ENCODE measurements at places on chromosomes 16 and 17.

DNA sequence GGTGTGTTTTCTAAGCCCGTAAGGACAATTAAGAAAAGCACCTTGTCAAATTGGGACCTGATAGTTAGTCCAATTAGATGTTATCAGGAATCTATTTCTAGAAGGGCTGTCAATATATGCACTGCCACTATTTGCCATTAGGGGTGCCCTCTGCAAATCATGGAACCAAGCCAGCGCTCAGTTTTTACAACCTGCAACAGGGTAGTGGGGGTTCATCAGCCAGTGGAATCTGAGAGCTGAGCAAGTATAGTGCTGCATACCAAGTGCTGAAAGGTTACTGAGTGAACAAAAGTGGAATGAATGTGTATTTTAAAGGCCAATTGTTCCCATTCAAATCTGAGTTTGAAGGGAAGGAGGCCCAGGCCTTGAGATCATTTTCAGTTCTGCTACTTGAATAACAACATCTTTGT lies 10.4 kb downstream of the PRR11 start:
- peak; percentile 5 for DNase-seq

DNA sequence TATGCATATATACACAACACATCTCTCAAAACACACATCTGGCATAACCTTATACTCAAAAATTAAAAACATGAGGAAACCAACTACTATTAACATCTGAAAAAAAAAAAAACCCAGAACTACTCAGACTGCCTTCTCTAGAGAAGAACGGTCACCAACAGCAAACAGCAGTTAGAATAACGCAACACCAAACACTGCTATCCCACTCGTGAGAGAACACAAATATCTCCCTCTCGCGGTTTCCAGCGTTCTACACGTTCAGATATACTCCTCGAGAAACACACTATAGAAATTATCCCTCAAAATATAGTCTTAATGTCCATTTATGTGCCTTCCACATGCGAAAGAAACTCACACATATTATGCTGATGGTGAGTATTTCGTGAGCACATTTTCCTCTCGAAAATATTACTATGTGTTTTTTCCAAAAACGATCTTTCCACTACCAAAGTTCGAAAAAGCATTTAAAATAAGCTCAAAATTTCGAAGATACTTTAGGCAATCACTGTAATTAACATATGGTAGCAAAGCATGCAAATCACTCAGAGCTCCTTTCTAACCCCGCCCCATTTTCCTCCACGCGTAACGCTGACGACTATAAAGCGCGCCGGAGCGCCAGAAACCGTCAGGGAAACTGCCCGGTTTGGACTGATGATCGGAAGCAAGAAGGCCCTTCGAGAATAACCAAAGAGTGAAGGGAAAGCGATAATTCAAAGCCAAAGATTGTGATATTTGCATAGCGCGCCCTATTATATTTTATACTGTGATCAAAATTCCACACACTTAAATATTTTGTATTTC lies 60.1 kb downstream of the TEX14 start:
- peak; percentile 94 for DNase-seq

DNA sequence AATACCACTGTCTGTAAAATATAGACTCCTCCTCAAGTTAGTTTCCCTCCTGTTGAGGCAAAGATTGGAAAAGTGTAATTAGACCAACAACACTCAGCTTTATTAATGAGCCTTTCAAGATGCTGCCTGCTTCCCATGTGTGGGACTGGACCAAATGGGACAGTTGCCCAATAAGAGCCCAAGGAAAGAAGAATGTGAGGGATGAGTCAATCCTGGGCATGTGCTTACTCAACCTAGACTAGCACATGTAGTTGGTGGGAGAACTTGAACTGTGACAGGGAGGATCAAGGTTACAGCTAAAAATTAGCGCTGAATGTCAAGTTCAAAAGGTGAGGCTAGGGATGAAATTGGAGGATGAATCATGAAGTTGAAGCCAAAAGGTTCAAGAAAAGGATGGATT lies 435.5 kb downstream of the CA10 start:
- DNase-seq: no peak

DNA sequence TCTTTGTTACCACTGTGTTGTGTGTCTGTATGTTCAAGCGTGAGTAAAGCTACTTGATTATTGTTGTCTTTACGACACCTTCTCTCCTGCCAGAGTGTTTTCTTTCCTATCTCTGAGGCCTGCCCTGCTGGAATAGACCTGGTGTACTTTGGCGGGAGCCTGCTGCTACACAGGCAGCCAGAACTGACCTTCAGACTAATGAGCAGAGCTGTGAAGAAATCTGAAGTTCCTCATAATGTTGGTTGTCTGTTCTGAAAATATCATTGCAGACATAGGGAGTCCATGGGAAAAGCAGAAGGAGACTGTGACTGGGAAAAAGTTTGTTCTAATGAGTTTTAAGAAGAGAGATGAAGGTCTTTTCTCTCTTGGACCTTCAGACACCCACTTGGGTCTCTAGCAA lies 9.8 kb downstream of the RHOT1 start:
- DNase-seq: no peak

DNA sequence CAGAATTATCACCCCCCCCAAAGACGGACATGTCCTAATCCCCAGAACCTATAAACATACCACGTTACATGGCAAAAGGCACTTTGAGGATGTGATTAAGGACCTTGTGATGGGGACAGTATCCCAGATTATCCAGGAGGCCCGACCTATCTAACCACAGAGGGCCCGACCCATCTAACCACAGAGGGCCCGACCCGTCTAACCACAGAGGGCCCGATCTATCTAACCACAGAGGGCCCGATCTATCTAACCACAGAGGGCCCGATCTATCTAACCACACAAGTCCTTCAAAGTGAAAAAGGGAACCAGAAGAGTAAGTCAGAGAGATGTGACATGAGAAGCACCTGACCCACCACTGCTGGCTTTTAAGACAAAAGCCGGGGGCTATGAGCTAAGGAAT lies 56.8 kb downstream of the ANKFY1 start:
- no peak for DNase-seq

GRCh38 chr16:86090461-86091170 lies 191.7 kb downstream of the IRF8 start:
- DNase-seq: no peak

DNA sequence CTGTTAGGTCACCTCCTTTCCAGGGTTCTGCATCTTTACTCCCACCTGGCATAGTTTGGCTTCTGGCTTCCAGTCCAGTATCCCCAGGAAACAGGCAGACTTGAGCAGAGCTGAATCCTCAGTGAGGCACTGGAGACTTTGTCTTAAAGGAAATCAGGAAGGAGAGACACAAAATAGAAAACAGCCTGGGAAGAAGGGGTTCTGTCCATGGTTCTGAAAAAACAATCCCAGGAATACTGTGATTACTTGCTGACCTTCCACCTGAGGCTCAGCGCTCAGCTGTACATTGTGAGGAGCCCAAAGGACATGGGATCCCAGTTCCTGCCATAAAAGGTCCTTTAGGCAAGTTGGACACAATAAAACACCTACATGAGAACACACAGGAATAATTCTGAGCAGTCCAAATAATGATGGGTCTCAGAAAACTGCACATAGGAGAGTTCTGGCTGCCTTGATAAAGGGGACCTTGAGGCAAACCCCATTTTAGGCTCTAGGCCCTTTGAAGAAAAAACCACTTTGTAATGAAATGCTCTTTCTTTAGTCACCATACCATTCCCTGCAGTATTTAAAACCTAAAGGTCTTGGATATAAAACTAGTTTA lies 81.4 kb upstream of the CRHR1 start:
- DNase-seq: no peak

DNA sequence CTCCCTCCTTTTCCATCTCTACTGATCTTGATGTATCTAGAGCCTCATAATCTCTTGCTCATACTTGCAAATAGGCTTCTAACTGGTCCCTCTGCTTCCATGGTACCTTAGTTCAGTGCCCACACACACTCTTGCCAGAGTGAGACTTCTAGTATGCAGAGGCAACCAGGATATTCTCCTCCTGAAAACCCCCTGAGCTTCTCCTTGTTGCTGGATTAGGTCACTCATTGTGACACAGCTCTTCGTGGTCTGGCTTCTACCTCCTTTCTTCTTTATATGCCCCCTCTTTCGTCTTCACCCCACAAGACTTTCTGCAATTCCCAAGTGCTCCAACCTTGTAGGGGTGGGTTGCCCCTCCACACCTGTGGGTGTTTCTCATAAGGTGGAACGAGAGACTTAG lies 2.5 kb upstream of the FAM20A start:
- no peak for DNase-seq

DNA sequence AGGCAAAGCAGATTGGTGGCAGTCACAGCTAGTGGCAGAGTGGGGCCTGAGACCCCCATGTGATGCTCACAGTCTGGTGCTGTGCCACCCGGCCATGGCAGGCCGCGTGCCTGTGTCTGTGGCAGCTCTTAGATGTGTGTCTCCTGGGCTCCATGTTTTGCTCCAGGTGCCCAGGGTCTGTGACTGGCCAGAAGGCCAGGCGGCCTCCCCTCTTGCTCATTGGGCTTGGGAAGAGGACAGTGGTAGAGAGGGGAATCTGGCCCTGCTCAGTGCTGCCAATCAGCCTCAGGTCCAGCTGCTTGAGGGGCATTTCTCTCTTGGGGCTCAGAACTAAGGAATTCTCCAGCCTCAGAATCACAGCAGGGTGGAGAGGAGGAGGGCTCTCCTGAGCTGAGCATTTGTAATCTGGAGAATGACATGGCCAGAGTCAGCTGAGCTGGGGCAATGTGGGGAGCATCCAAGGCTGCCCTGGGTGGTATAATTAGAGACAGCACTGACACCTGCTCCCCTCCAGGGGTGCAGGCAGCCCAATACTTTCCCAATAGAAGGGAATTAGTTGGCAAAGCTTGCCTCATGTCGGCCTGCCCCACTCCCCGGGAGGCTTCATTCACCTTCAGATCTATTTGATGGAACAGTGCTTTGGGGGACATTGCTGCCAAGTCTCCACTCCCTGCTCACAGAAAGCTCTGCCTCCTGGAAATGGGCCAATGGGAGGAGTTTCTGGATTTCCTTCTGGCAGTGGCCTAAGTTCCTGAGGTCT lies 2.7 kb upstream of the LASP1NB start:
- no peak for DNase-seq

DNA sequence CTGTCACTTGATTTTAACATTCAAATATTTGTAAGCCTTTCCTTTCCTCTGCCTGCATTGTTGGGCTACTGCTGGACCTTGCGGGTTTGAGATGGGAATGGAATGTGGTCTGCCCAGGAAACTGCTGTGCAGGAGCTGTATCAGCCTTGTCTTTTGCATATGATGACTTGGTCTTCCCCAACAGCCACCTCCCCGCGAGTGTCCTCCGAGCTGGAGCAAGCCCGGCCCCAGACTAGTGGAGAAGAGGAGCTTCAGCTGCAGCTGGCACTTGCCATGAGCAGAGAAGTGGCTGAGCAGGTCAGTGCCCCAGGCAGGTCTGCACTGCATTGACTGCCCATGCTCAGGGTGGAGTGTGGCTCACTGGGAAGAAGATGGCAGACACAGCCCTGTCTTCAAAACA lies 52.8 kb downstream of the B9D1 start:
- DNase-seq: no peak

- DNase-seq: no peak
These were observed 943 bp downstream of the CNTROB start for GRCh38 chr17:7932949-7933348.

- DNase-seq: no peak
These were observed 12.8 kb downstream of the PECAM1 start for GRCh38 chr17:64377769-64378282.

DNA sequence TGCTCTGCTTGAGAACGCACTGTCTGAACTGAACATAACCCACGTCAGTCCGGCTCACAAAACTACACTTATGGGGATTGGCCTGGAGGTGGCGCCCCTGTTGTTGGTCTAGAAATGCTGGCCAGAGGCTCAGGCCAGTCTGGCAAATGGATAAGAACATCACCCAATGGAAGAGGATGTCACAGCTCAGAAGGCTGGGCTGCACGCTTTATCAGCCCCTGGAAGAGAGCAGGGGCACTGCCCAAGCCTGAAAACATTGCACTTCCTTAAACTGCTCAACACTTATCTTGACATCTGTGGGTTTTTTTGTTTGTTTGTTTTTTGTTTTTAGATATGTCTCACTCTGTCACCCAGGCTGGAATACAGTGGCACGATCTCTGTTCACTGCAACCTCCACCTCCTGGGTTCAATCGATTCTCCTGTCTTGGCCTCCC lies 24.8 kb upstream of the BPTF start:
- DNase-seq: no peak

GRCh38 chr16:28085389-28086171 lies 22.1 kb upstream of the GSG1L start:
- no peak for DNase-seq

- DNase-seq: no peak
These were observed 22.5 kb downstream of the DNAI2 start for GRCh38 chr17:74296548-74296936.

DNA sequence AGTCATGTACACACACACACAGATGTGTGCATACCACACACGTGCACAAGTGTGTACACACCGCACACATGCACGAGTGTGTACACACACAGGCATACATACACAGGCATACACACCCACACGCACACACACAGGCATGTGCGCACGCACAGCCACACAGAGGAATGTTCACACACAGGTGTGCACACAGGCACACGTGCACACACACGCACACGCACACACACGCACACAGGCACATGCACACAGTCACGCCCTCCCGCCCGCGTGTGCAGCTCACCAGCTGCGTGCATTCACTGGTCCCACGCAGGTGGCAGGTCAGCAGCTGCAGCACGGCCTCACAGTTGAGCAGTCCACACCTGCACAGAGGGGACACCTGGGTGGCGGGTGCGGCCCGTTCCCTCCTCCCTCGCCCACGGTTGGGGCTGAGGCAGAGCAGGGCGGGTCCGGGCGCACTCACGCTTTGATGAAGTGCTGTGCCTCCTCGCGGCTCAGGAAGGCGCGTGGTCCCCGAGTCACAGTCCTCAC lies 7.7 kb downstream of the TEPSIN start:
- DNase-seq: no peak

GRCh38 chr17:58415371-58416055 lies 1.8 kb downstream of the RNF43 start:
- DNase-seq: no peak

- DNase-seq: no peak
These were observed 5.2 kb downstream of the TBX4 start for GRCh38 chr17:61457226-61457983.

DNA sequence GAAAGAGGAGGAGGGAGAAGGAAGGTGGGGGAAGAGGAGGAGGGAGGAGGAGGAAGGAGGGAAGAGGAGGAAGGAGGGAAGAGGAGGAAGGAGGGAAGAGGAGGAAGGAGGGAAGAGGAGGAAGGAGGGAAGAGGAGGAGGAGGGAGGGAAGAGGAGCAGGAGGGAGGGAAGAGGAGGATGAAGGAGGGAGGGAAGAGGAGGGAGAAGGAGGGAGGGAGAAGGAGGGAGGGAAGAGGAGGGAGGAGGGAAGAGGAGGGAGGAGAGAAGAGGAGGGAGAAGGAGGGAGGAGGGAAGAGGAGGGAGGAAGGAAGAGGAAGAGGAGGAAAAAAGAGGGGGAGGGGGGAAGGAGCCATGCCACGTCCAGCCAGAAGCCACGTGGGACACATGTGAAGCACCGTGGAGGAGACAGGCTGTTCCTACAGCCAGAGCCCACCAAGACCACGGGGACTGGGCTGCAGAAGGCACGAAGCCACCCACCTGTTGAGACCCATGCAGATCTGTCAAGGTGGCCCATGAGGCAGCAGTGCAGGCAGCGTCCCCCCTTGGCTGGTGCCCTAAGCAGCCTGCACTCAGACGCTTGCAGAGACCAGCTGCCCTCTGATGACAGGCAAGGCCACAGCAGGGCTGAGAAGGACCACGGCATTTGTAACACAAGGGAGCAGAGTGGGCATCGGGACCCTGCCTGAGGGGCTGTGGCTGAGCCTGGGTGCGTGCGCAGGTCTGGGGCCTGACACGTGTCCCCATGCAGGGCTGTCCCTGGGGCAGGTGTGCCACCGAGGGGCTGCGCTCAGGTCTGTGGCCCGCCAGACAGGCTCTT lies 10.3 kb downstream of the NDUFAF8 start:
- DNase-seq: no peak

- no peak for DNase-seq
These were observed 18.3 kb downstream of the IL4R start for GRCh38 chr16:27332105-27332504.

All from activated CD4-positive, alpha-beta T cell treated with anti-CD3 and anti-CD28 coated beads, Interleukin-2, amount 50 U/mL, for 24 hours (primary cell).